Upper lobe of left lung (tissue), 6 donors: ENCODE measurements at places on chromosomes 6 and 20. TPM values are rescaled to one million over a fixed set of nuclear protein-coding genes. Genes with fewer than 3 reads are reported as not detected.

DNA sequence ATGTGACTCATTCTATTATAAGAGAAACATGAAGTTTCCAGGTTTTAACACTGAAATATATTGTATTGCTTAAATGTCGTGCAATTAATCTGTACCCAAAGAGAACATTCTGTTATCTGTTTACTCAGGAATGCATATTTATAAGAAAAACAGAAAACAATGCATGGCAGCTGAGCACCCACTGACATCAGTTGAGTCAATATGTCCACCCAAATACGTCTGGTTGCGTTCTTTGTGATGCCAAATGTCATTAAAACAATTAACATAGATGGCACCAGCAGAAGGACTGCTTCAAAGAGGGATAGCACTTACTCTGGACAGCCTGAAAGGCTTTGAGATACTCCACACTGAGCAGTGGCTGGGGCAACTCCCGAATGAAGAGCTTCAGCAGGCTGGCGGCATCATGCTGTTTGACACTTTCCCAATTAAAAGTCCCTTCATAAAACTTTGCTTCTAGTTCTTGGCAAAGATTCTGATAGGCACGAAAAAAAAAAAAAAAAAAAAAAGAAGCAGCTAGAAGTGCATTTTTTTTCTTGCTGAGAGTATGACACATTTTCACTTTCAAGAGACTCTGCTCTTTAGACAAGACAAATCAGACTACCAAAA lies 102.3 kb downstream of the ARHGAP18 start:
- peaks cover 4% of the 10 kb centered on the region for H3K36me3 ChIP-seq
- H3K27ac ChIP-seq = no peak overlapping the region
- no peak overlapping the region for H3K4me3 ChIP-seq
- no peak for DNase-seq
- no peaks in the 10 kb centered on the region for H3K27me3 ChIP-seq

DNA sequence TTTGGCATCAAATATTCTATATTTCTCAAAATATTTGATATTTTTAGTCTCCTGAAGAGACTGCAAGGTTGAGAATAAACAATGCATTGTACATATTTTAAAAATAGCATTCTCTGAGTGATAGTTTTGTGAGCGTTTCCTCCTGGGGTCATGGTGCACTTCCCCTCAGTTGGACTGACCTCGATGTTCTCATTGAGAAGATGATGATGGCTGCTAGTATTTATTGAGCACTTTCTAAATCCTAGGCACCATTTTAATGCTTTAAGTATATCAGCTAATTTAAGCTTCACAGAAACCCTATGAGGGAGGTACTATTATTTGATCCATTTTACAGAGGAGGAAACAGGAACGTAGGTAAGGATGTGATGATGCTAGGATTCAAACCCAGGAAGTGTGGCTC lies 18.2 kb downstream of the DSE start:
- no peak overlapping the region for H3K27ac ChIP-seq
- H3K4me3 ChIP-seq = no peak overlapping the region
- H3K4me1 ChIP-seq = peaks cover 47% of the 10 kb centered on the region
- DNase-seq = no peak
- no peaks in the 10 kb centered on the region for H3K27me3 ChIP-seq

GRCh38 chr20:13098720-13099355 lies 90.1 kb downstream of the SPTLC3 start:
- H3K36me3 ChIP-seq = no peaks in the 10 kb centered on the region
- H3K4me1 ChIP-seq = no peaks in the 10 kb centered on the region
- no peak for DNase-seq
- H3K27me3 ChIP-seq = no peaks in the 10 kb centered on the region
- H3K4me3 ChIP-seq = no peak overlapping the region

DNA sequence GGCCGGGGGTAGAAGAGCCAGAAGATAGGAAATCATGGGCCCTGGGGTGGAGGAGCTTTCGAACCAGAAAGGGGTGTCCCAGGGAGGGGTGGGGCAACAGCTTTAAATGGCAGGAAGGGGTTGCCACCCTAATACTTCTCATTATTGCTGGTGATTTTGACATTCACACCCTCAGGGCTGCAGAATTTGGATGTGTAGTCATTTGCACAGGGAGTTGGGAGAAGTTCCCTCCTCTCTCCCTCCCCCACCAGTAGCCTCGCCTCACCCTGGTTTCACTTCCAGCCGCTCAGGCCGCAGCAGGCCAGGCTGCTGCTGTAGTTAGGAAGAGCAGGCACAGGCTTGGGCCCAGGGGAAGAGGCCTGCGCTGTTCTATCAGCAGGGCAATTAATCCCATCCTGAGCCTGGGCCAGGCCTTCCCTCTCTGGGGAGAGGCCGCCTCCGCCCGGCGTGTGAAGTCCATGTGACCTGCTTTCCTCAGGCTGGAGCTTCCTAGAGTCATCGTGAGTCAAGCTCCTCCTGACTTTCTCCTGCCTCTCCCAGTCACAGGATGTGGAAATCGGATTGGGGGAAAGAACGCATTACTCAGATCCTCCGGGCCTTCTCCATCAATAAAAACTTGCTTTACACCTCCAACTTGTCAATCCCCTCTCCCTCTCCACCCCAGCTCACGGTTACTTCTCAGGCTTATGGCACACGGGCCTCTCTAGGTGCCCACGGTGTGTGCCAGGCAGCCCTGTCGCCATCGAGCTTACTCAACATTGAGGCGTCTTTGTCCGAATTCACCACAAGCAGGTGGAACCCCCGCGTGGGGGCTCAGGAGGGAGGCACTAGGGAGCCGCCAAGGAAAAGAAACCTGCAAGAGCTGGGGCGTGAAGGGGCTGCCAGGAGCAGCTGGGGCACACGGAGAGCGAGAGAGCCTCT lies 7.8 kb downstream of the ADTRP start:
- H3K27me3 ChIP-seq = no peaks in the 10 kb centered on the region
- H3K4me3 ChIP-seq = no peak overlapping the region
- peak; percentile 89 for DNase-seq
- H3K27ac ChIP-seq = peak overlapping the region; percentile 80
- no peaks in the 10 kb centered on the region for H3K36me3 ChIP-seq
- H3K4me1 ChIP-seq = peaks cover 6% of the 10 kb centered on the region

- H3K27me3 ChIP-seq = no peaks in the 10 kb centered on the region
- peaks cover 36% of the 10 kb centered on the region for H3K4me1 ChIP-seq
- no peak for DNase-seq
- H3K27ac ChIP-seq = peak overlapping the region; percentile 74
- H3K4me3 ChIP-seq = peak overlapping the region; percentile 84
These were observed 423 bp downstream of the KLHDC3 start for GRCh38 chr6:43014434-43014909.

DNA sequence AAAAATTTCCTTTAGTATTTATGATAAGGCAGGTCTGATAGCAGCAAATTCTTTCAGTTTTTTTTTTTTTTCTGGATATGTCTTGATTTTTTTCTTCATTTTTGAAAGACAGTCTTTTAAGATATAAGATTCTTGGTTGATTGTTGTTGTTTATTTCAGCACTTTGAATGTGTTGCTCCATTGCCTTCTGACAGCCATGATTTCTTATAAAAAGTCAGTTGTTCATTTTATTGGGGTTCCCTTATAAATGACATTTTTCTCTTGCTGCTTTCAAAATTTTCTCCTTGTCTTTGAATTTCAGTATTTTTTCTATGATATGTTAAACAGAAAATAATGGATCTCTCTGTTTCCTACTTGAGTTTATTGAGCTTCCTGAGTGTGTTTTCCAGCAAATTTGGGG lies 152.3 kb downstream of the ISM1 start:
- H3K27me3 ChIP-seq = no peaks in the 10 kb centered on the region
- no peak for DNase-seq
- H3K4me1 ChIP-seq = no peaks in the 10 kb centered on the region
- H3K4me3 ChIP-seq = no peak overlapping the region
- no peak overlapping the region for H3K27ac ChIP-seq

GRCh38 chr20:40251284-40251932 lies 437.6 kb downstream of the MAFB start:
- H3K4me3 ChIP-seq = no peak overlapping the region
- no peaks in the 10 kb centered on the region for H3K36me3 ChIP-seq
- H3K27me3 ChIP-seq = no peaks in the 10 kb centered on the region
- no peaks in the 10 kb centered on the region for H3K4me1 ChIP-seq
- H3K27ac ChIP-seq = no peak overlapping the region

NUP43 gene
- 22.4 TPM for total RNA-seq

- no peaks in the 10 kb centered on the region for H3K27me3 ChIP-seq
- no peaks in the 10 kb centered on the region for H3K36me3 ChIP-seq
- H3K27ac ChIP-seq = no peak overlapping the region
These were observed 17.3 kb downstream of the BPHL start for GRCh38 chr6:3135668-3136291.

GRCh38 chr6:45044086-45044485 lies 284.0 kb upstream of the RUNX2 start:
- H3K27ac ChIP-seq = no peak overlapping the region
- no peak for DNase-seq
- H3K4me1 ChIP-seq = no peaks in the 10 kb centered on the region
- no peaks in the 10 kb centered on the region for H3K36me3 ChIP-seq

TRMT6 gene
- 7.8 TPM for total RNA-seq

- DNase-seq = no peak
- H3K27ac ChIP-seq = no peak overlapping the region
- no peaks in the 10 kb centered on the region for H3K4me1 ChIP-seq
- no peaks in the 10 kb centered on the region for H3K27me3 ChIP-seq
These were observed 181.6 kb upstream of the RNF217 start for GRCh38 chr6:124780623-124781022.

- no peak overlapping the region for H3K27ac ChIP-seq
- no peaks in the 10 kb centered on the region for H3K36me3 ChIP-seq
These were observed 80.8 kb downstream of the FOXA2 start for GRCh38 chr20:22503577-22503976.

DNA sequence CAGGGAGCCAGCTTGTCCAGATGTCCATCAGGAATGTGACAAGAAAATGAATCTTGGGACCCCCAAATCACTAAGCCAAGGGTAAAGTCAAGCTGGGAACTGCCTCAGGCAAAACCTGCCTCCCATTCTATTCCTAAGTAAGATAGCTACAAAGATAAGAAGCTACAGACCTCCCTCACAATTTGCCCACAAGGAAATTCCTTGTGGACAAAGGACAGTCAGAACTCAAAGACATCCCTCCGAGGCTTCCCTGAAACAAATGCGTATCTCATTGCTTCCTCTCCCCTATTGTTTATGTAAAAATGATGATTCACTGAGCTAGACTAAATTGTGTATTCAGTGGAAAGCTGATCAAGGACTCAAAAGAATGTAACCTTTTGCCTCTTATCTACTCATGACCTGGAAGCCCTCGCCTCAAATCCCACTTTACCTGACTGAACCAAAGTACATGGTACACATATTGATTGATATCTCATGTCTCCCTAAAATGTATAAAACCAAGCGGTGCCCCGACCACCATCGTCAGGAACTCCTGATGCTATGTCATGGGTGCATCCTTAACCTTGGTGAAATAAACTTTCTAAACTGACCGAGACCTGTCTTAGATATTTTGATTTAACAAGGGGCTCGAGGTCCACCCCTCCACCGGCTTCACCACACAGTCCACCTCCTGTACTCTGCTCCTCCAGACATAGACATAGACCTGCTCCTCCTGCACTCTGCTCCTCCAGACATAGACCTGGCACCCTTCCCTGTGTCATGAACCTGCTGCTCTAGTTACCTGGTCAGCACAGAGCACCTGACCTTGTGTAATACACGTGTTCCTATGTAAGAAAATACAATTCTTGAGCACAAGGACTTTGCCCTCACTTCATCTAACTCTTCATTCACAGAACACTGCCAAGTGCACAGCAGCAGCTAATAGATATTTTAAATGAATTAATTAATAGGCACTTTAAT lies 81.4 kb downstream of the WDR27 start:
- H3K27ac ChIP-seq = no peak overlapping the region
- H3K27me3 ChIP-seq = no peaks in the 10 kb centered on the region
- peaks cover 10% of the 10 kb centered on the region for H3K36me3 ChIP-seq
- no peak overlapping the region for H3K4me3 ChIP-seq
- DNase-seq = no peak
